ENCODE measurements at places on chromosomes 5 and 9. TPM values are rescaled to one million over a fixed set of nuclear protein-coding genes. Genes with fewer than 3 reads are reported as not detected.

DNA sequence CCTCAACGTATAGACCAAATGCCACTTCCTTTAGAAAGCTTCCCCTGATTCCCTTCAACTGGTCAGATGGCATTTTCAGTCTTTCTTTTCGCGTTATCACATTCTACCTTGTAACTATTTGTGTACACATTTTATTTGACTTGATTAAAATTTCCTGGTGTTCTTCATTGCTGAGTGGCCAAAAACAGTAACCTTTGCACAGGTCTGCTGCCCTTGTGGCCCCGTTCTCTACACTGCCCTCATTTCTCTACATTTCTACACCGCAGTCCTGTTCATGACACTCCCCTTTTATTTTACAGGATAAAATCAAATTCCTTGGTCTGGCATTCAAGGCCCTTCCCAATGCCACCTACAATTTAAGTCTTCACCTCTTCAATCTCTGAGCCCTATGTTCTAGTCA is 334.2 kb upstream of the SLC30A5 start:
- no peaks in the 10 kb centered on the region for H3K36me3 ChIP-seq
- H3K27me3 ChIP-seq = no peaks in the 10 kb centered on the region
- no peak for DNase-seq
- no peak overlapping the region for H3K4me3 ChIP-seq
- no peaks in the 10 kb centered on the region for H3K4me1 ChIP-seq

DNA sequence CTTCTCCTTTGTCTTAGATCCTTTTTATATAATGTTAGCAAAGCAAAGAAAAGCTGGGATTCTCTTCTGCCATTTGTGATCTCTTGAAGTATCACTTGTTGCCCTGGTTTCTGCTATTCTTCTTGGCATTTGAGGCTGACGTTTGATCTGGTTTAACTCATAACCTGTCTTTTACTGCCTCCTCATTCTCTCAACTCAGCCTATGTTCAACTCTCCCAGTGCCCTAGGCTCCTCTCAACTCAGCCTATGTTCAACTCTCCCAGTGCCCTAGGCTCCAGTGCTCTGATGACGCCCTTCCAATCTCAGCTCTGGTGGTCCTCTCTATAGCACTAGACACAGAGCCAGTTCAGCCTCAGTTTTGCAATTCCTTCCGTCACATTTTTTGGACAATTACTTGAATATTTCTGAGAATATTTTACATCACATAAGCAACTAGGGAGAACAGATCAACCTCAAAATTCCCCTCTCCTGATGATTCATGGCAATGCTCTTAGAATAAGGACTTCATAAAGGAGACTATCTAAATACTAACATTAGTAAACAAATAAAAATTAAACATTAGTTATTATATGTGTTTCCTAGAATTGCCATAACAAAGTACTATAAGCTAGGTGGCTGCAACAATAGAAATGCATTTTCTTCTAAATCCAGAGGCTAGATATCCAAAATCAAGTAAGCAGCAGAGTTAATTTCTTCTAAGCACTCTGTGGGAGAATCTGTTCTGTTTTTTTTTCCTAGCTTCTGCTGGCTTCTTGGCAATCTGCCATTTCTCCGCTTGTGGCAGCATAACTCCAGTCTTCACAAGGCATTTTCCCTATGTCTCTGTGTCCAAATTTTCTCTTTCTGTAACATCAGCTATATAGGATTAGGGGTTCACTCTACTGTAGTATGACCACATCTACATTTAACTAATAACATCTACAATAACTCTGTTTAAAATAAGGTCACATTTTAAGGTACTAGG is 662.1 kb upstream of the FTMT start:
- no peaks in the 10 kb centered on the region for H3K27me3 ChIP-seq
- H3K27ac ChIP-seq = no peak overlapping the region
- no peak for DNase-seq
- H3K4me3 ChIP-seq = no peak overlapping the region
- H3K4me1 ChIP-seq = no peaks in the 10 kb centered on the region
- H3K36me3 ChIP-seq = no peaks in the 10 kb centered on the region

DNA sequence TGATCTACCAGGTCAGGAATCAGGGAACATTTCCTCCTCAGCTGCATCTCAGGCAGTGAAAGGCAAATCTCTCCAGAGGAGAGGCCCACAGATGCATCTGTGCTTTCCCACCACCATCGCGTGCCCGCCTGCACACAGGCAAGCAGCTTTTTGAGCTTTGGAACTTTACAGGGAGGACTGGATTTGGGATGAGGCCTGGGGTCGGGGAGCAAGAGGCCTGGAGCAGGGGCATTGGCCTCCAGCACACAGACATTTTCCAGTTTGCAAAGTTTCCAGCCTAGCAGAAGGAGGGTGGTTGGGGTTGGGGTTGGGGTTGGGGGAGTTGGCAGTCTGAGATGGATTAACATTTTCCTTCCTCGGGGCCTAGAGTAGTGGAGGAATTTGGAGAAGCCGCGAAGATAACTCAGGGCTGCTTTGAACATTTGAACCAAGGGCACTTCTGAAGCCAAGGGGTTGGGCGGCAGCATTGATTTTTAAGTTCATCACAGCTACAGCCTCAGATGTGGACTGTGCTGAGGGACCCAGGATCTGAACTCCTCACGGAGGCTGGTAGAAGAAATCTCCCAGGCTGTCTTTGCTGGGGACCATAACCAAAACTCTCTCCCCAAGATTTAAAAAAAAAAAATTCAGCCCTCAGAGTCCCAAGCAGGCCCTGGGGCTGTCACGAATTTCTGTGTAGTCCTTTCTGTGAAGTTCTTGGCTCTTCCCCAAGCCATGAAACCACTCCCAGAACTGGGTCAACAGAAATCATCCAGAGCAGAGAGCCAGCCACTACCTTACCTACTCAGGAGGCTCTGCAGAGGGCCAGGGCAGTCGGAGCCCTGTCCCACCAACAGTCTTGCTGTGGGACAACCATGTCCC is 25.6 kb downstream of the C5orf15 start:
- no peaks in the 10 kb centered on the region for H3K36me3 ChIP-seq
- peak; percentile 28 for DNase-seq
- no peak overlapping the region for H3K4me3 ChIP-seq
- no peak overlapping the region for H3K27ac ChIP-seq
- H3K27me3 ChIP-seq = no peaks in the 10 kb centered on the region

DNA sequence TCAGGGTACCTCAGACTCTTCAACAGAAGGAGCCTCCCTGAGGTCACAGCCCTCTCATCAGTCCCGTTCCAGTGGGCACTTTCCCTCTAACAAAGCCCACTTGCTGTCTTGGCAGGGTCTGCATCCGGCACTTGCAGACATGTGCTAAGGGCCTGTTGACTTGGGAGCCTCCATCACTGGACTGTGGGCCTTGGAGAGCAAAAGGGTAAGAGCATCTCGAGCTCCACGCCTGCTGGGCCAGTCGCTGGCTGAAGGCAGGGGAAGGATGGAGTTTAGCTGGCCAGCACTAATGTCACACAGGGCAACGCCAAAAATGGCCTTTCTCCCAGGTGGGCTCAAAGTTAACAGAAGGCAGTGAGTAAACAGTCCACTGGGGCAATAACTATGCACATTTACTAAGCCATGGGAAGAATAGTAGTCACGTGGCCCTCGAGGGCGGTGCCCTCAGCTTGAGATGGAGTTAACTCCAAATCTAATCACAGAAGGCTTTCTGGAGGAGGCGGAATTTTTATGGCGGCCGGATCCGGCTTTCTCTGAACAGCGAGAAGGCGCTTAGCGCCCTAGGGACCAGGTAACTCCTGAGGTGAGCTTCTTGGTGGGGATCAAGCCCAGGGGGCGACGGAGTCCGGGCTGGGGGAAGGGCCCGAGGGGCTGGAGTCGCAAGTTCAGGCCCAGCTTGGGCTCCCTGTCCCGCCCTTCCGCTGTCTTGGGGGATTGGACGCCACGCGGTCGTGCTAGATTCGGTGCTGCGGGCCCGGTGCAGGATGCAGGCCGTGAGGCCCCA is 2.0 kb upstream of the NSD1 start:
- H3K36me3 ChIP-seq = peaks cover 5% of the 10 kb centered on the region
- no peaks in the 10 kb centered on the region for H3K27me3 ChIP-seq

GRCh38 chr5:149223081-149223848 is 48.4 kb upstream of the AFAP1L1 start:
- DNase-seq = no peak
- no peaks in the 10 kb centered on the region for H3K27me3 ChIP-seq
- H3K27ac ChIP-seq = no peak overlapping the region
- no peak overlapping the region for H3K4me3 ChIP-seq
- H3K4me1 ChIP-seq = no peaks in the 10 kb centered on the region

- no peaks in the 10 kb centered on the region for H3K4me1 ChIP-seq
- no peak overlapping the region for H3K4me3 ChIP-seq
- no peaks in the 10 kb centered on the region for H3K36me3 ChIP-seq
- H3K27ac ChIP-seq = no peak overlapping the region
These were observed 200.6 kb downstream of the SGCD start for GRCh38 chr5:156527611-156528010.

DNA sequence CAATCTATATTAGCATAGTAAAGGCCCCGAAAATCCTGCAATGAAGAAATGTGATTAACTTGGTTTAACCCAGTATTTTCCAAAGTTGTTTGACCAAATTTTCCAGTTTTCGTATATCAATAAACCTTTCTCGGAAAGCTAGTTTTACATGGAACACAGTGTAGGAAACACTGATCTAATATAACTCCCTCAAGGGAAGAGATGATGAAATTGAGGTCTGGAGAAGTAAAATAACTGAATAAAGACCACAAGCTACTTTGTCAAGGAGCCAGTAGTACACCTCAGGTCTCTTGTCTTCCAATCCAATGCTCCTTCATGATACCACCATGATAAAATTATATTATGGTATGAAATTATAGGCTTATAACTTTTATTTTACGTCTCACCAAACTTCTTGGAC is 118.1 kb upstream of the TARS1 start:
- H3K4me3 ChIP-seq = no peak overlapping the region
- H3K27ac ChIP-seq = no peak overlapping the region
- no peaks in the 10 kb centered on the region for H3K4me1 ChIP-seq
- no peaks in the 10 kb centered on the region for H3K27me3 ChIP-seq
- no peaks in the 10 kb centered on the region for H3K36me3 ChIP-seq

TRIM7 gene
- 0.47 TPM for total RNA-seq
